ENCODE measurements at places on chromosomes 11 and 22.
A peak's percentile ranks its signal among the peaks of the same experiment; 100 is the strongest.

DNA sequence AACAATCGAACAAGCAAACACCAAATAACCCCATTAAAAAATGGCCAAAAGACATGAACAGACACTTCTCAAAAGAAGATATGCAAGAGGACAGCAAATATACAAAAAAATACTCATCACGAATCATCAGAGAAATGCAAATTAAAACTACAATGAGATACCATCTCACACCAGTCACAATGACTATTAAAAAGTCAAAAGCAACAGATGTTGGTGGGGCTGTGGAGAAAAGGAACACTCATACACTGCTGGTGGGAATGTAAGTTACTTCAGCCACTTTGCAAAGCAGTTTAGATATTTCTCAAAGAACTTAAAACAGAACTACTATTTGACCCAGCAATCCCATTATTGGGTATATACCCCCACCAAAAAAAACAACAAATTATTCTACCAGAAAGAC, 51.3 kb upstream of the FLI1 start:
- no peak for DNase-seq

DNA sequence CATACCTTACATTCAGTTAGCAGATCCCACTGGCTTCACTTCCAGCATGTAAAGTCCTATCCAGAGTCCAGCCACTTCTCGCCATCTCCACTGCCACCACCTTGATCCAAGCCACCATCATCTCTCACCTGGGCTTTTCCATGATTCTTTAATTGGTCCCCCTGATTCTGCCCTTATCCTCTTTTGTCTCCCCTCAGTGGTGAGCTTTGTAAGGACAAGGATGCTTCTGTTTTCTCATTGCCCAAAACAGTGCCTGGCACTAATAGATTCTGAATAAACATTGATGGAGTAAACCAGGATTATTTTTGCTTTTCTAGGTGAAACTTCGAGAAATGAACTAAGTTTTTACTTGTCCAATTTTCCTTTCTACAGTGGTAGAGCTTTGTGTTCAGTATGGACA, 4.4 kb downstream of the POLA2 start:
- no peak for DNase-seq

DNA sequence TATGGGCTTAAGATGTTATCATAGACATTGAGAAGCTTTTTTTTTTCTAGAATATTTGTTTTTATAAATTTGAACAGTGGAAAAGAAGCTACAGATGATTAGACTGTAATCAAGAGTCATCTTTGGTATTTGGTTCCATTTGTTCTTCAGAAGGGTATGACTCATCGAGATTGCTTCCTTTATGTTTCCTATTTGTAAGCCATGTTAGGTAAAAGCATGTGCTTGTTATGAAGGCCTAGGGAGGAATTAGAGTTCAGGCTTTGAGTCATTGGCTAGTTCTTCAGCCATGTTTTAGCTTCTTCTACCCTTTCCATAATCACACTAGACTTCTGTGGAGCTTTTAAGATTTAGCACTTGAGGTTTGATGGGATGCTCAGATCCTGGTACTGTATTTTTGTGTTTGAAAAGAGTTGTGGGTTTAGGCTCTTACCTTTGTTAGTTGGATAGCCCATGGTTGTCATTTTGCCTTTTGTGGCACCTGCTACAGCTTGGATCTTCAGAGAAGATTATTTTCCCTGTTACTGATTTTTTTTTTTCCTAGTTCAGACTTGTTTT, 44.3 kb downstream of the POLD3 start:
- DNase-seq: peak; percentile 74

- no peak for DNase-seq
Observed at GRCh38 chr11:60125956-60126585, 37.6 kb downstream of the MS4A2 start.

DNA sequence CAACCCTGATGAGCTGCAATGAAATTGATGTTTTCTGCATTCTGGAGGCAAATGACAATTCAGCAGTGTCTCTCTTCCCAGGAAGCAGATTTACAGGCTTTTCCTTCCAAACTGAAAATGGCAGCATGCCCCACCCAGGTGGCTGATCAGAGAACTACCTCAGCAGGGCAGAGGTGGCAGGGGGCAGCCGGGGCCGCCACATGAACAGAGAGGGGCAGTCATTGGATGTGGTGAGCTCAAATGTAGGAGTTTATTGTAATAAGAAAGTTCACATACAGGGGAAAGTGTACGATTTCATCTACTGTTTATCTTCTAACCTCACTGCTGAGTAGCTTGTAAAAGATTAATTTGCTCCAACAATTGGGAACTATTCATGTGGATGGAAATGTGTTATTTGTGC, 15.7 kb upstream of the PARVA start:
- DNase-seq: no peak

DNA sequence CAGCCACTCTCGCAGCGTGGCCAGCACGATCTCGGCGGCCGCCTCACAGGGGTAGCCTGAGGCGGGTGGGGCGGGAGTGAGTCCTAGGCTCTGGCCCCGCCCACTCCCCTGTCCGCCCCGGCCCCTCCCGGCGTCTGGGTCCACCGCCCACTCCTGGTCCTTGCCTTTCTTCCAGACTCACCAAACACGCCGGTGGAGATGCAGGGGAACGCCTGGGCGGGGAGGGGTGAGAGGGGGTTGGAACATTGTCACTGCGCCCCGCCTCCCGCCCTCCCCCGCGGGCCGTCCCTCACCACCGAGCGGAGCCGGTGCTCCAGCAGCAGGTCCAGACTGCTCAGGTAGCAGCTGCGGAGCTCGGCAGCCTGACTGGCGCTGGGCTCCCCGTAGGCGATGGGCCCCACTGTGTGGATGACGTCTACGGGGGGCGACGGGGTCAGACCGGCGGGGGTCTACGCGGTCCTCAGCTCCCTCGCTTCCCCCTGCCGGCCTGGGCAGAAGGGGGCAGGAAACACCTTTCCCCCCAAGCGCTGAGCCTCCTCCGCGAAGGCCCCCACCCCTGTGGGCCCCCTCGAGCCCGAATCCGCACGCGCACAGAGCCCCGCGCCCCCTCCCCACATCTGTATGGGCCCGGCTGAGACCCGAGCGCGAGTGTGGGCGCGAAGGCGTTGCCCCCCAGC, 13.2 kb downstream of the OTUB1 start:
- DNase-seq: peak; percentile 47

DNA sequence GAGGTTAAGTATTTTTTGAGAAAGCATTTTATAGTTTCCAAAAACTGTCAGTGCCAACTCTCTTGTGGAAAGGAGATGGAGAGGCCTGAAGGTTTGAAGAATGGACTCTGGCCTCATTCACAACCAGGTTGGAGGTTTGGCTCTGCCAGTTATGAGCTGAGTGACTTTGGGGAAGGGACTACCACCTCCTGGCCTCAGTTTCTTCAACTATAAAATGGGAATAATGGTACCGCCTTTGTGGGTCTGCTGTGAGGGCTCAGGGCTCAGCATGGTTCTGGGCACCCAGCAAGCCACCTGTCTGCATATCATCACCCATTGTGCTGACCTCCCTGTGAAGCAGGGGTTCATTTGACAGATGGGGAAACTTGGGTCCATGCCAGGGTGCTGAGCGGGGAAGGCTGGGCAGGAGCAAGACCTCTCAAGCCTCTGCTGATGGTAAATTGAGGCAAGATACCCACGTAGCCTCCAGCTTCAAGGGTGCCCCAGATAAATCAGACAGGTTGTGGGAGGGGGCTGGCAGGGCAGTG, 3.5 kb upstream of the LIF start:
- DNase-seq: no peak

- DNase-seq: peak; percentile 20
Observed at GRCh38 chr11:78231962-78232501, 43.3 kb downstream of the USP35 start.

GRCh38 chr11:87529486-87529885, 491.8 kb downstream of the TMEM135 start:
- DNase-seq: no peak

- no peak for DNase-seq
Observed at GRCh38 chr11:67632982-67633755, 3.4 kb upstream of the NUDT8 start.

DNA sequence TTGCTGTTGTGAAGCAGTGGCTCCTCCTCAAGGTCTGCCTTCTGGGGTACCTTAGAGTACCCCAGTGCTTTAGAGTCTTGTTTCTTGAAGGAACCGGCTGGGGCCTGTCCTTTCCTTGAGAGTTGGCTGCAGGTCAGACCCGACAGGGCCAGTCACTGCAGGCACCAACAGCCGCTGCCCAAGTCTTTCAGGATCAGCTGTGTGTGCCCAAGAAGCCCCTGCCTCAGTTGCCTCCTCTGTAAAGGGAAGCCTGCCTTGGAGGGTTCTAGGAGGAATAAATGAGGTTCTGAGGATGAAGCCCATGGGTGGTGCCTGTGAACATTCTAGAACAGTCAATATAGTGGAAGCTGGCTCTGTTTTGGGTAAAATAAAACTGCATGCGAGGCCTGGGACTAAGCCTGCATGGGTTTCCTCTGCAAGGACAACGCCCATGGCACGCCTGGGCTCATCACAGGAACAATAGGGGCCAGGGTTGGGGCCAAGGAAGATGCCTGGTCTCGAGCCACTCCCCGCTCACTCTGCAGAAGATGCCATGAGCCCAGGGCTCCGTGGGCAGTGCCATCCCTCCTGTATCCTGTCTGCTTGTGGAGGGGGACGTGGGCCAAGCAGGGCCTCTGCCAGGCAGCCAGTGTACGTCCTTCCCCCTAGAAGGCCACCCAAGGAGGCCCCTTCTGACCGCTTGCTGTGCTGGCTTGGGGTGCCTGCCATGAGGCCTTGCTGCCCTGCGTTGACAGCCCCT, 81.6 kb downstream of the MED15 start:
- no peak for DNase-seq

GRCh38 chr11:102476812-102477211, 24.2 kb upstream of the TMEM123 start:
- no peak for DNase-seq

DNA sequence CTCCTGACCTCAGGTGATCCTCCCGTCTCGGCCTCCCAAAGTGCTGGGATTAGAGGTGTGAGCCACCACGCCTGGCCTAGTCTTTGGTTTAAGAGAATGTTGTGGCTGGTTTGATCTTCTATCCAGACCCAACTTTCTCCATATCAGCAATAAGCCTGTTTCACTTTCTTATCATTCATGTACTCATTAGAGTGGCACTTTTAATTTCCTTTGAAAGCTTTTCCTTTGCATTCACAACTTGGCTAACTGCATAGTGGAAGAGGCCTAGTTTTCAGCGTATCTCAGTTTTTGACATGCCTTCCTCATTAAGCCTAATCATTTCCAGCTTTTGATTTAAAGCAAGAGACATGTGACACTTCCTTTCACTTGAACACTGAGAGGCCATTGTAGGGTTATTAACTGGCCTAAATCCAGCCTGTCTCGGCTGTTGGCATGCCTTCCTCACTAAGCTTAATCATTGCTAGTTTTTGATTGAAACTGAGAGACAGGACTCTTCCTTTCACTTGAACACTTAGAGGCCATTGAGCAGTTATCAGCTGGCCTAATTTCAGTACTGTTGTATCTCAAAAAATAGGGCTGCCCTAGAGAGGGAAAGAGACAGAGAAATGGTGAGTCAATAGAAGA, 13.1 kb upstream of the RPL3 start:
- DNase-seq: no peak

DNA sequence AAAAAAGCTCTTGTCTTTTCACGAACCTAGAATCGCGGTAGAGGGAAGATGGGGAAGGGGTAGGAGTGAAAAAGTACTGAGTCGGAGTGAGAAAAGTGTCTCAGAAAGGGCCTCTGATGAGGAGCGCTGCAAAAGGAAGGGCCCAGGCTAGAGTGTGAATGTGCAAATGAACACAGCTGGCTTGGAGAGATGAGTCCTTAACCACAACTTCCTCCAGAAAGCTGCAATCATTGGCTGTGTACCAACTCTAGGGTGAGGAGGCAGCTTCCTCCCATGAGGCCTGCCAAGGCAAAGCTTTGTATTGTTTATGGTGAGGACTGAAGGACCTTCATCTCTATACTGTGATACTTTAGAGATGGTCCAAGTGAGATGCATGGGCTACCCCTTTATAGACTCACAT, 566.9 kb upstream of the ANO5 start:
- peak; percentile 87 for DNase-seq

GRCh38 chr22:34842630-34843029, 223.3 kb upstream of the ISX start:
- DNase-seq: no peak

GRCh38 chr11:128949791-128950454, 7.3 kb upstream of the TP53AIP1 start:
- no peak for DNase-seq

- DNase-seq: no peak
Observed at GRCh38 chr22:25122136-25122764, 77.4 kb upstream of the CRYBB3 start.

- DNase-seq: no peak
Observed at GRCh38 chr11:116603728-116604323, 169.0 kb downstream of the BUD13 start.

DNA sequence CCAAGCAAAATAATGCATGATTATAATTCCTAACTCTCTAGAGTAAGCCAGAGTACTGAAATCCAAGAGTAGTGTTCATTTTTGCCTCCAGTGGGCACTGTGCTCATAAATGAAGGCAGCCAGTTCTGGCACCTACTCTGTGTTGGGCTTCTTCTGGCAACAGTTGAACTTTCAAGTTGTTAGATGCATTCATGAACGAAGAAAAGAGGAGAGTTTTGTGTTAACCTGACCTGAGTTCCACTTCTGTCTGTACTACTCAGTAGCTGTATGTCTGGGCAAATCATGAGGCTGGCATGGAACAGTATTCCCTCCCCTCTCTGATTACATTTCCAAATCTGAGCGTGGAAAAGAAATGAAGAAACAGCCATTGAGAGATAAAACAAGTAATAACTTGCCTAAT, 20.3 kb upstream of the TENM4 start:
- DNase-seq: no peak

- DNase-seq: no peak
Observed at GRCh38 chr22:42342426-42343120, 72.1 kb upstream of the TCF20 start.

GRCh38 chr11:80694385-80694784, 1253.6 kb upstream of the TENM4 start:
- DNase-seq: no peak

DNA sequence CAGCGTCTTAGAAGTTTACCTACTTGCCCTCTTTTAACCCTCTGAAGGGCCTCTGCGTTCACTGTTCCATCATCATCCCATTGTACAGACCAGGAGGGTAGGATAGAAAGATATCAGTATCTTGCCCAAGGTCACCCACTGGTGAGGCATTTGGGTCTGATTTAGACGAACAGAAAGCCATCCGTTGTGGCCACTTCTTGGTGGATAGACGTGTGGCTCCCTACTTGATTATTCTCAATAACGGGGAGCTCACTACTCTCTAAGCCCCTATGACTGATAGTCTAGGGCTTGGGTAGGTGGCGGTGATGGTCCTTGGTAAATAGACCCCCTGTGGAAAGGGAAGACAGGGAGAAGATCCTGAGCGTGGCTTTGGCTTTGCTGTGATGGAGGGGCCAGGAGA, 28.6 kb upstream of the PRR5 start:
- no peak for DNase-seq

DNA sequence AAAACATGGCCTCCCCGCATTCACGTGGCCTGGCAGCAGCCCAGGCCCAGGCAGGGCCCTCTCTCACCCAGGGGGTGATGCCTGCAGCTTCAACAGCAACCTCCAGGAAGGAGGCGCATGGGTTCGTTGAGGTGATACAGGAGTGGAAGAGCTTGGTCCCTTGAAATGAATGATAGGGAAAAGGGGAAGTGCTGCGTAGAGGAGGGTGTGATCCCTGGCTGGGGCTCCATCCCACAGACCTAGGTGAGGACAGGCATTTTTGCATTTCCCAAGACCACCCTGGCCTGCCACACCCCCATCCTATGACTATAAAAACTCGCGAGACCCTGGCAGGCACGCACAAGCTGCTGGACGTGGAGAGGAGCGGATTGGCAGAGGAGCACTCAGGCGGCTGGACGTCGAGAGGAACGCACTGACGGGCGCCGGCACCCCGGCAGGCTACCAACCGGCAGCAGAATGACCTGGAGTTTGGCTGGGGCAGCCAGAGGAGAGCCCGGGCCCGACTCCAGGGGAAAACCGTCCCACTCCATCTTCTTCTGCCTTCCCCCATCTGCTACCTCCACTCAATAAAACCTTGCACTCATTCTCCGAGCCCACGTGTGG, 32.6 kb downstream of the RTN4R start:
- DNase-seq: no peak

Data from suppressor macrophage treated with lipopolysaccharide for 4 hours (primary cell).